ENCODE measurements at places on chromosomes 16 and 17.

GRCh38 chr16:85384833-85385462 lies 228.2 kb upstream of the GSE1 start:
- peak overlapping the region; percentile 14 for H3K27ac ChIP-seq
- no peaks in the 10 kb centered on the region for H3K27me3 ChIP-seq
- H3K4me3 ChIP-seq: no peak overlapping the region
- no peaks in the 10 kb centered on the region for H3K36me3 ChIP-seq

GRCh38 chr17:35377706-35378105 lies 4.3 kb upstream of the SLFN11 start:
- H3K4me3 ChIP-seq: no peak overlapping the region
- H3K27me3 ChIP-seq: no peaks in the 10 kb centered on the region
- no peaks in the 10 kb centered on the region for H3K4me1 ChIP-seq
- H3K36me3 ChIP-seq: no peaks in the 10 kb centered on the region

DNA sequence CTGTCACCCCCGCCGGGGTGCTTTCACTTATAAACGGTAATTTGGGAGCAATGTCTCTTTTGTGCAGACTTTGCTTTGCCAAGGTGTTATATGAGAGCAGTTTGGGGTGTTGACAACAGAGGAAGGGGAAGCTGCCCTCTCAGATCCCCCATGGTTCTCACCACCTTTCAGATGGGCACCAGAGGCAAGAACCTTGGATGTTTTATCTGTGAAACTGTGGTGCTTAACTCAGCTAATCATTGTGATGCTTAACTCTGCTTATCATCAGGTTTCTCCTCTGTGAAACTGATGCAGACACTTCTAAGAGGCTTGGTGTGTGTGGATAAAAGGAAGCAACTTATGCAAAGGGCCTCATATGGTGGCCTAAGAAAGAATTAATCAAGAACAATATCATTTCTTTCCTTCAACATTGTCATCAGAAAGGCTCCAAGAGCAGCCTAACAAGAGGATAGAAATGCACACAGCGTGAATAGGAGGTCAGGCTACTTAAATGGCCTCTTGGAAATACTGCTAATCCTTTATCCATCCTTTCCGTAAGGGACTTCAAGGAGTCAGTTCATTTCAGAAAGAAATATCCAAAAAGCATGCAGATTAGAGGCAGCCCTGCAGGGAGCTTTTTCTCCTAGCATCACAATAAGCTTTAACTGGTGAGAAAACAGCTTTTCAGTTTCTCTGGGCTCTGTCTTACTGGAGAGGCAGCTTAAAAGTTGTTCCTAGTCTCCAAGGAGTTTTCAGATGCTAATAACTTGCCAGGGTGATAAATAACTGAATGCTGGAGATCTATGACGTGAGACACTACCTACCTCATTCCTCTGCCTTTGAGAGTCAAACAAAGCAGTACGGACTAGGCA lies 55.1 kb upstream of the CLEC3A start:
- H3K4me3 ChIP-seq: no peak overlapping the region
- DNase-seq: no peak
- no peaks in the 10 kb centered on the region for H3K4me1 ChIP-seq
- no peaks in the 10 kb centered on the region for H3K27me3 ChIP-seq

DNA sequence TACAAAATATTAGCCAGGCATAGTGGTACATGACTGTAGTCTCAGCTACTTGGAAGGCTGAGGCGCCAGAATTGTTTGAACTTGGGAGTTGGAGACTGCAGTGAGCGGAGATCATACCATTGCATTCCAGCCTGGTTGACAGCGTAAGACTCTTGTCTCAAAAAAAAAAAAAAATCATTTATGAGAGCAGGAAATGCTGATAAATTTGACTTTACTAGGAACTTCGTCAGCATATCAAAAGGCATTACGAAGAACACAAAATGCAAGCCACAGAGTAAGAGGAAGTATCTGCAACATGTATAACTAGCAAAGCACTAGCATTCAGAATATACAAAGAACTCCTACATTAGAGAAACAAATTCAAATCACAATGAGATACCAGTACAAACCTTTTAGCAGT lies 279.3 kb downstream of the ZFHX3 start:
- H3K4me3 ChIP-seq: no peak overlapping the region
- DNase-seq: no peak
- no peaks in the 10 kb centered on the region for H3K27me3 ChIP-seq
- H3K27ac ChIP-seq: no peak overlapping the region
- H3K4me1 ChIP-seq: peaks cover 2% of the 10 kb centered on the region

- H3K27me3 ChIP-seq: no peaks in the 10 kb centered on the region
- H3K27ac ChIP-seq: peak overlapping the region; percentile 79
- DNase-seq: peak; percentile 63
- peak overlapping the region; percentile 85 for H3K4me3 ChIP-seq
Measured at GRCh38 chr16:25014500-25015147, 545 bp downstream of the ARHGAP17 start.

GRCh38 chr17:72378414-72379390 lies 257.9 kb downstream of the SOX9 start:
- H3K4me1 ChIP-seq: no peaks in the 10 kb centered on the region
- H3K36me3 ChIP-seq: no peaks in the 10 kb centered on the region
- H3K4me3 ChIP-seq: no peak overlapping the region
- H3K27ac ChIP-seq: no peak overlapping the region
- no peaks in the 10 kb centered on the region for H3K27me3 ChIP-seq

GRCh38 chr16:58499615-58500351 lies at the start of gene NDRG4:
TSS of gene NDRG4 (plus strand) at chr16:58500143. CDS start at chr16:58500249, 106 bp downstream.
- no peak within 1 kb of the TSS for H3K4me3 ChIP-seq
- H3K4me1 ChIP-seq: peaks cover 42% of the 10 kb centered on the region
- no peaks in the 10 kb centered on the region for H3K36me3 ChIP-seq
- H3K27me3 ChIP-seq: no peaks in the 10 kb centered on the region

- H3K4me3 ChIP-seq: no peak overlapping the region
- peaks cover 7% of the 10 kb centered on the region for H3K4me1 ChIP-seq
- DNase-seq: no peak
- no peak overlapping the region for H3K27ac ChIP-seq
Measured at GRCh38 chr16:66129196-66129595, 237.3 kb upstream of the CDH5 start.

DNA sequence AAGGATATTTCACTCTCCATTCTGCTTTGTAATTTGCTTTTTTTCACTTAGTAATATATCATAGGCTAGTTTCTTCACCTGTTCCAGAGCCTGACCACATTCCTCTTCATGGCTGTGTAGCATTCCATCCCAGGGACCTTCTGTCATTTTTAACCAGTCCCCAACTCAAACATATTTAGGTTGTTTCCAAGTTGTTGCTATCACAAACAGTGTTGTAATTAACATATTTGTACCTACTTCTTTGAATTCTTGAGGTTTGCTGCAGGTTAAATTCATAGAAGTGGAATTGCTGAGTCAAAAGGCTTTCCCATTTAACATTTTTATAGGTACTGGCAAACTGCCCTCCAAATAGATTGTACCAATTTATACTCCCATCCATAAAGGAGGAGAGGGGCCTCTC lies 65.1 kb upstream of the MED9 start:
- no peaks in the 10 kb centered on the region for H3K4me1 ChIP-seq
- H3K27ac ChIP-seq: no peak overlapping the region
- no peak overlapping the region for H3K4me3 ChIP-seq
- H3K27me3 ChIP-seq: no peaks in the 10 kb centered on the region
- H3K36me3 ChIP-seq: no peaks in the 10 kb centered on the region

DNA sequence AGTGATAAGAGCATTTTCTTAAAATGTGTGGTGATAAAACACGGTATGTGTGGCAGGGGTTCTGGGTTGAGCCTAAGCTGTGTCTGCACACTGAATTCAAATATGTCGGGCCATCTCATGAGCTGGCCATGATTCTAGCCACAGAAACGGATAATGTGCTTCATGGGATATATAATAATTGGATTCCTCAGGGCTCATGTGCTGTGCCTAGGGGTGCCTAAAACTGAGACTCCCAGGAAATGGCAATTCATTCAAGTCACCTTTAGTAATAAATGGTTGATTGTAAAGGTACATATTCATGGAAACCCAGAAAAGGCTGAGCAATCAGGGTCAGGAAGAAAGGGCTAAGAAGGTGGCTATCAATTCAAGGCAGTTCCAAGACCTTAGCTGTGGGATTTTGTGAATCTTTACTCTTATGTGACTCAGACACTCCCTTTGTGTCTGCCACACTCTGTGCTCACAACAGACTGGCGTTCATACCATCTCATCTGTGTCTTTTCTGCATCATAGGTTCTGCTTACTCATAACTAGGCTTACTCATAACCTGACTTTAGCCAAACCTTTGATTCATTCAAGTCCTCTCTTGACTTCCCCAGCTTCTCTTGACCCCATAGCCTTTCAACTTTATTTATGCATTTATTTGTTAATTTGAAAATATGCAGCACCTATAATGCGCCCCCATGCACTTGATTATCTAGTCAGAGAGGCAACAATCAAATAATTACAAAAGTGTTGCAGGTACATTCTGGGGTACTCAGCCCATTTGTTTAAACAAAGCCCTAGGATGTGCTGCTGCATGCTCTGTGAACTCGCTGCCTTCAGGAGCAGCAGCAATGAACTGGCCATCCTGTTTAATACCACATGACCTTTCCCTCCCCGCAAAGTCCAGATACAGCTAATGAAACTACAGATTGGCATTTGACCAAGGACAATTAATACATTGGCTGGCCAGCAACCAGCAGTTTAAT lies 28.4 kb upstream of the MED13 start:
- DNase-seq: no peak
- H3K4me1 ChIP-seq: no peaks in the 10 kb centered on the region
- no peaks in the 10 kb centered on the region for H3K36me3 ChIP-seq
- no peaks in the 10 kb centered on the region for H3K27me3 ChIP-seq

DNA sequence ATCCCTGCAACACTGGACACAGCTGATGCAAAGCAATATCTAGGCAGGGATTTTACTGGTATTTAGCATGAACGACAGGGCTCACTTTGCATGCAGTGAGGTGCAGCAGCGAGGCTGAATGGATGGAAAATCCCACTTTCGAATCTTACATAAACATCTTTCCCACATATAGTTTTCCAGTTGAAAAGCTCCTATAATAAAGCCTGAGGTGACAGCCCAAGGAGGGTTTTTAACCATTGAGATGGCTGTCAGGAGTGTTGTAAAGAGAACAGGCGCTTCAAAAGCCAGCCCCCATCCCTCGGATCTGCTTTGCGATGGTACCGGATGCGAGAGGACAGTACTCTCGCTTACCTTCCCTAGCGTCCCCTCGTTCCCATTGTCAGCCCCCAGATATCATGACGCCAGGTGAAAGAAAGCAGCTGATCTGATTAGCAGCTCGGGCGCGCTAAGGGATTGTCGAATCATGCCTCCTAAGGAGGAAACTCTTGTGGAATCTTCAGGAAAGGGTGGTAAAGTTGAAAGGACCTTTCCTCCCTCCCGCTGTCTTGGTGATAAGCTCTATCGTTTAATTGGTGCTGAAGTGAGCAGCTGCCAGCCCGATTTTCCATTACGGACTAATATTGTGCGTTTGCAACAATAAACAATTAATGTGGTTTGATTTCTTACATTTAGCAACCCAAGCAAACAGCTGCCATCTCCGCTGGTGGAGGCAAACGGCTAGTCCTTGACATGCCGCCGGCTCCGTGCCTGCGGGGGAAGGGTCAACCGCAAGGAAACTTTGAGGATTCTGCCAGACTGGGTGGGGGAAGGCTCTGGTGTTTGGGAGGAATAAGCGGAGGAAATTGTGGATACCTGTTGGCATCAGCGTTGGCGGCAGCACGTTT lies 1.8 kb downstream of the CDH8 start:
- H3K27me3 ChIP-seq: no peaks in the 10 kb centered on the region
- H3K4me3 ChIP-seq: peak overlapping the region; percentile 29
- H3K4me1 ChIP-seq: peaks cover 7% of the 10 kb centered on the region
- H3K27ac ChIP-seq: no peak overlapping the region

- H3K27ac ChIP-seq: no peak overlapping the region
- H3K27me3 ChIP-seq: no peaks in the 10 kb centered on the region
- H3K4me3 ChIP-seq: no peak overlapping the region
Measured at GRCh38 chr17:17119106-17119505, 76.8 kb downstream of the MPRIP start.

DNA sequence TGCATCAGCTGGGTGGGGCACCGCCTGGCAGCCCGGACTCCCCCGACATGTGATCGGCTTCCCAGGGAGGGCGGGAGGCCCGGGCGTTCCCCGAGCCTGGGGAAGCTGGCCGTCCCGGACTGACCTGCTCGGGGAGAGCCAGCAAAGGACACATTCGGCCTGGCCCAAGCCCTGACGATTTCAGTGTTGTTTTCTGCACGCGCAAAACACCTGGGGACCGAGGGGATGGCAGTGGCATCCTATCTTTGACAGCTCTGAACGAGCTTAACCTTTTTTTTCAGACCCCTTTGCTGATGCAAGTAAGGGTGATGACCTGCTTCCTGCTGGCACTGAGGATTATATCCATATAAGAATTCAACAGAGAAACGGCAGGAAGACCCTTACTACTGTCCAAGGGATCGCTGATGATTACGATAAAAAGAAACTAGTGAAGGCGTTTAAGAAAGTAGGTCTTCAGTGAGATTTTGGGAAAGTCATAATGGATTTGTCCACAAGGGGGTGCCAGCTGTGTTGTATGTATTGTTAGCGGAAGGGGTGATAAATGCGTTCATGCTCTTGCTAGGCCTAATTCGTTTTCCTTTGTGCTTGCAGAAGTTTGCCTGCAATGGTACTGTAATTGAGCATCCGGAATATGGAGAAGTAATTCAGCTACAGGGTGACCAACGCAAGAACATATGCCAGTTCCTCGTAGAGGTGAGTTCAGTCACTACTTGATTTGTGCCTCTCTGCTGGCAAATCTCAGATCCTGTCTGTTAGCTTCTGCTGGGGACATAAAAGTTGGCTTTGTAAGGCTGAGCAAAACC lies 1.0 kb downstream of the EIF1 start:
- peaks cover 18% of the 10 kb centered on the region for H3K4me1 ChIP-seq
- DNase-seq: peak; percentile 46
- H3K27ac ChIP-seq: peak overlapping the region; percentile 100
- no peaks in the 10 kb centered on the region for H3K27me3 ChIP-seq
- H3K4me3 ChIP-seq: peak overlapping the region; percentile 100

- no peaks in the 10 kb centered on the region for H3K4me1 ChIP-seq
- DNase-seq: peak; percentile 69
- no peaks in the 10 kb centered on the region for H3K36me3 ChIP-seq
- no peak overlapping the region for H3K4me3 ChIP-seq
- H3K27ac ChIP-seq: no peak overlapping the region
Measured at GRCh38 chr16:1300664-1301476, 8.6 kb upstream of the UBE2I start.

- peak overlapping the region; percentile 4 for H3K4me3 ChIP-seq
- H3K27ac ChIP-seq: no peak overlapping the region
- no peak for DNase-seq
- H3K4me1 ChIP-seq: peaks cover 40% of the 10 kb centered on the region
Measured at GRCh38 chr17:68198931-68199836, 48.7 kb upstream of the AMZ2 start.

- H3K27me3 ChIP-seq: no peaks in the 10 kb centered on the region
- peaks cover 4% of the 10 kb centered on the region for H3K4me1 ChIP-seq
- H3K4me3 ChIP-seq: no peak overlapping the region
- no peaks in the 10 kb centered on the region for H3K36me3 ChIP-seq
- no peak overlapping the region for H3K27ac ChIP-seq
Measured at GRCh38 chr16:65964752-65965151, 401.7 kb upstream of the CDH5 start.

- no peak overlapping the region for H3K4me3 ChIP-seq
- H3K4me1 ChIP-seq: no peaks in the 10 kb centered on the region
- no peaks in the 10 kb centered on the region for H3K27me3 ChIP-seq
Measured at GRCh38 chr17:4617590-4618351, 23.7 kb downstream of the ALOX15 start.

GRCh38 chr17:73870473-73870872 lies 226.2 kb upstream of the SDK2 start:
- no peak overlapping the region for H3K4me3 ChIP-seq
- DNase-seq: no peak
- no peak overlapping the region for H3K27ac ChIP-seq
- no peaks in the 10 kb centered on the region for H3K4me1 ChIP-seq

- H3K36me3 ChIP-seq: no peaks in the 10 kb centered on the region
- H3K4me1 ChIP-seq: no peaks in the 10 kb centered on the region
- no peak overlapping the region for H3K4me3 ChIP-seq
- DNase-seq: no peak
Measured at GRCh38 chr16:69520800-69521602, 44.8 kb upstream of the NFAT5 start.
